Type B pancreatic cell (in vitro differentiated cells): ENCODE measurements at places on chromosomes 1 and 21. TPM values are rescaled to one million over a fixed set of nuclear protein-coding genes. Genes with fewer than 3 reads are reported as not detected.

The AMY1B gene
- total RNA-seq, result not detected in 2 replicates

DNA sequence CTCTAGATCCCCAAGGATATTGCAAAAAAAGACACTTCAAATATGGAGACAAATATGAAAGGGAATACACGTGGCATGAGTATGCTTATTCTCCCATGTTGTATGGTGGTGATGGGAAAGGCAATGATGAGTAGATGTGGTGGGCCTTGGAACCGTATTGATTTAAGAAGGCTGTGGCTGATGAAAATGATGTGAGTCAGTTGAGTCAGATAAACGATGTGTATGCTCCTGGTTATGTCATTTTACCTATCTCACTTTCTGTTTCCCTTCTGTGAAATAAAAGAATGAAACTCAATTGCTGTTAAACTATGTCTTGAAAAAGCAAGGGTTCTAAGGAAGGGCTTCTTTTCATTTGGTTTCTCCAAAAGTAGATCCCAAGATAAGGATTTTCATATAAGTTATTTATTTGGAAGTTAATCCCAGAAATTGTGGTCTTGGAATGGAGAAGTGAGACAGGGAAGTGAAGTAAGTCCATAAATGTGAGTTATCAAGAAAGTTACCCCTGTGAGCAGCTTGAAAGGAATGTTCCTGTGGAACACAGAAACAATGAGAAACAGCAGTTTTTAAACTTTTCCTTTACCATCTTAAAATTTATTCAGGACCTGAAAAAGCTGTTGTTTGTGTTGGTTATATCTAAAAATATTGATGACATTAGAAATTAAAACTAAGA is 292.0 kb downstream of the DUSP10 start:
- no peak for DNase-seq

- no peak for DNase-seq
These were observed 134.0 kb upstream of the LYPLAL1 start for GRCh38 chr1:219039682-219040154.

DNA sequence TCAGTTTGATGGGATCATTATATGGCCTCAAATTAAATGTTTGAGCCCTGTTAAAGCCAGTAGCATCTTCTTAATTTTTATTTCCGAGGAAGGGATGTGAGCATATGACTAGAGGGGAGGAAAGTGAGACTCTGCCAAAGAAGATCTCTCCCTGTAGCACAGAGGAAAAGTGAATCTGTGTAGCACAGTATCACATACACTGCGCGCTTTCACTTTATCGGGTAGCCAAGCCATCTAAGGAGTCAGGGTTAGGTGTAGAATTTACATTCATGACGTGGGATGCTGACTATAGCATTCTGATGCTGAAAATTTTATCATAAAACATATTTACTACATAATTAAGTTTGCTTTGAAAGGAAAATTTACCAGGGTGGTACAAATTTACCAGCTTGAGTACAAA is 24.0 kb downstream of the LRRC8D start:
- DNase-seq, result no peak
